ENCODE measurements at places on chromosomes 12 and 14.

DNA sequence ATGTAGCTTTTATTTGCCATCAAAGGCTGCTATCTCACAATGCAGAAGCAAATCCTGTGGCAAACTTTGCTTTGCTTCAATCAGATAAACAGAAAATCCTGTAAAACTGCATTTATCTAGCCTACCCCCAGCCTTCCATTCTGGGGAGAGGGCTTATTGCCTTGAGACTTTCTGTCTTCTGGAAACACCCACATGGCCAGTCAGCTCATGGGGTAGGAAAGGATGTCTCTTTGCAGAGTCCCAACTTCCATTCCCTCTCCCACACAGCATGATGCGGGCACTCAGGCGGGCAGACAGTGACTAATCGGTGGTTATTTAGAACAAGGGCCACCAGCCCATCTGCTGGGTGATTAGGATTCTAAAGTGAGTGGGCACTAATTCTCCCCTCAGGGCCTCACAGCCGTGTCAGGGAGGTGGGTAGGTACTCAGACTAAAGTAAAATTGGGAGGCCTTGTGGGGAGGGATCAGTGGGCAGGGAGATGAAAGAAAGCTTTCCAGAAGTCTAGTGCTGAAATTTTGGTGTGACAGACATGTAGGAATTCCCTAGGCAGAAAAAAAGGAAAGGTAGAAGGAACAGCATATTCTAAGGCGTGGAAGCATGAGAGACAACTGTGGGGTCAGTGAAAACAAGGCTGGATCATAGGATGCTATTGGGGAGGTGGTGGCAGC is 720.5 kb downstream of the VRK1 start:
- DNase-seq, result no peak

DNA sequence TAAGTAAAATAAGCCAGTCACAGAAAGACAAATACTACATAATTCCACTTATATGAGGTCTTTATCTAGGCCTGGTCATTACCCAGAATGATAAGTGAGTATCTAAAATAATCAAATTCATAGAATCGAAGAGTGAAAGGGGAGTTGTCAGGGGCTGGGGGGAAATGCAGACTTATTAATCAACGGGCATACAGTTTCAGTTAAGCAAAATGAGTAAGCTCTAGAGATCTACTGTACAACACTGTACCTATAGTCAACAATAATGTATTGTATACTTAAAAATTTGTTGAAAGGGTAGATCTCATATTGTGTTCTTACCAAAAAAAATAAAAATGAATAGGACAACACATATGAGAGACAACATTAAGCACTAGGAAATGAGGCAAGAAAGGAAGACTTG is 13.3 kb downstream of the BTBD7 start:
- DNase-seq, result no peak

DNA sequence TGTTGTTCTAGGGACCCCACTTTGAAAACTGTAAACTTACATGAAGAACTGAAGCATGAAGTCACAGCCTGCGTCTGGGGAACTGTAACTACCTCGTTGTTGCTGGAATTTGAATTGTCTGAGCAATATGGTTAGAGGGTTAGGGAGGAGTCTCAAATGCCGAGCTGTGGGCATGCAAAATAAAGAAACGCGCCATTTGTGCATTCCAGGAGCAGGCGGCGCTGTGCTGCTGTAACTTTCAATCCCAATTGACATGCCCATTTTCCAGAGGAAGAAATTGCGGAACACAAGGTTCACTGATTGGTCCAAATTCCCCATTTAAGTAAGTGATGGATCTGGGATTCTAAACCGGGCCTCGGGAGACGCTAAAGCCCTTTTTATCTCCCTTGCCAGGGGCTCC is 61.3 kb downstream of the ZNF664 start:
- no peak for DNase-seq

GRCh38 chr12:57031138-57031725 is 14.9 kb upstream of the TAC3 start:
- DNase-seq, result no peak

DNA sequence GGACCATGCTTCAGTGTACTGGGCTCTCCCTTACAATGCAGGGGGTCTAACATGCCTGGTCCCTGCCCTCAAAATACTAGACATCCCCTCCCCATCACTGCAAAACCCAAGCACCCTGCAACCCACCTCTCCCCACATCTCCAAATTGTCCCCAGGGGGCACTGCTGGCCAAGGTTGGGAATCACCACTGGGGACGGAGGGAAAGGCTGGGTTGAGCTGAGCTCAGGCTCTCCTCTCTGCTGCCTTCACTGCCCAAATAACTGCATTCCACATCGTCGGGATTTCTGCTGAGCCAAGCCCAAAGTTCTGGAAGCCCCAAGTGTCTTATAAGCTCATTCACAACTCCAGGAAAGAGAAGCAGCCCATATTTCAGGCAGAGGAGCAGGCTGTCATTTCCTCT is 69.6 kb downstream of the NT5DC3 start:
- DNase-seq, result peak; percentile 31

- DNase-seq, result no peak
Observed at GRCh38 chr14:100882991-100883788, 20.3 kb downstream of the RTL1 start.

DNA sequence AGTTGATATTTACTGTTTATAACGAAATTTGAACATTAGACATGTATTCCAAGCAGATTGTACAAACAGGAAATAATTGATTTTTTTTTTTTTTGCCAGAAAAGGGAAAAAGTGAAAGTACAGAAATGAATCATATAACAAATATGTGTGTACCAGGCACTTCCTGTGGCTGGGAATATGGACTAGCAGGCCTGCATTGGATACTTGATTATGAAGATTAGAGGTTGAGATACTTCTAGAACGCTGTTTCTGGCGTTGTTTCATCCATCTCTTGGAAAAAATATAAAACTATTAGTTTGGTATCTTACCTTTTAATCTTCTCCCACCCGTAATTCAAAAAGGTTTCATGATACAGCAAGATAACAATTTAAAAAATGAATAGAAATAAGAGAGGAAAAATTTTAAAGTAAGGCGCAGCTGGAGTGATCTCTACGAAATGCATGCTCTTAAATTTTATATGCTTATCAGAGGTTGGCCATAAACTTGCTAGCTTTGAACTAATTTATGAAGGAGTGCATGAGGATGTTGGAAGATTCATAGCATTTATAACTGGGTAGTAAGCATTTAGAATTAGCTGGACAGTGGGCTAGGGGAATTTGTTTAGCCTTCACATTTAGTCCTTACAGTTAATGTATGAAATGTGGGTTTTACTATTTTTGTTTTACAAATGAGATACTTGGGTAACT is 90.8 kb downstream of the AEBP2 start:
- DNase-seq, result no peak

DNA sequence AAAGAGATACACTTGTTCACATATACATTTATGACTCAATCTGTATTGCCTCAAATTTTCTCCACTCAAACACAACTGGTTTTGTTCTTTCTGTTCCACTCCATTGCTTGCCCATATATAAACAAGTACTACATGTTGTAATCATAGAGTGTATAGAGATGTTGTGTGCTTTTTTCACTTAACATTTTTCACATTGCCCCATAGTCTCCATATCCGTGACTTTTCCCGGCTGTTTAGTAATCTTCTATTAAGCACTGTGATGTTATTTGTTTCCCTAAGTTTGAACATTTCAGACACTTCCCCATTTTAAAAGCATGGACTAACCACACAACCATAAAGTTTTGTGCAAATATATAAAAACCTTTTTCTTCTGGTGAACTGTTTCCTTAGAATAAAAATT is 45.5 kb upstream of the PTPRR start:
- DNase-seq, result no peak

GRCh38 chr14:89638891-89639290 is 221.9 kb upstream of the FOXN3 start:
- DNase-seq, result no peak

GRCh38 chr12:106274575-106275121 is 26.8 kb upstream of the CKAP4 start:
- DNase-seq, result no peak

GRCh38 chr14:69651664-69652063 is 40.3 kb downstream of the SUSD6 start:
- no peak for DNase-seq

- DNase-seq, result peak; percentile 52
Observed at GRCh38 chr14:58299401-58300330, 1.3 kb downstream of the ARID4A start.

DNA sequence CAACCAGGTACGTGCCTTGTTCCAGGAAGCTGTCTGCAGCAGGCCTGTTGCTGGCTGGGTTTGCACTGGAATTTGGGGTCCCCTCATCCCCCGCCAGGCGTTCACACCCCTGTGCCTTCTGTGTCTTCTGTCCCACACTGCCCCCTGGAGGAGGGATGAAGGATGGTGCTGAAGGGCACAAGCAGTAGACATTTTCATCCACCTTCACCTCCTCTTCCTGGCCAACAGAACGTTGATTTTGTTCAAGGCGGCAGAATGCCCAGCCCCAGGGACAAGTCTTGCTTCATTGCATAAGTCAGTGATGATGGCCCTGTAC is 122.1 kb downstream of the CALM1 start:
- peak; percentile 78 for DNase-seq

GRCh38 chr12:12182703-12183365 is 84.0 kb downstream of the LRP6 start:
- no peak for DNase-seq

- DNase-seq, result no peak
Observed at GRCh38 chr12:111759991-111760390, 6.7 kb upstream of the ALDH2 start.
